ENCODE measurements at places on chromosomes 2 and 18. TPM values are rescaled to one million over a fixed set of nuclear protein-coding genes. Genes with fewer than 3 reads are reported as not detected.

- no peak for DNase-seq
These were observed 12.4 kb downstream of the ASB1 start for GRCh38 chr2:238438856-238439849.

GRCh38 chr2:75010571-75010970 is 52.1 kb downstream of the POLE4 start:
- no peak for DNase-seq

DNA sequence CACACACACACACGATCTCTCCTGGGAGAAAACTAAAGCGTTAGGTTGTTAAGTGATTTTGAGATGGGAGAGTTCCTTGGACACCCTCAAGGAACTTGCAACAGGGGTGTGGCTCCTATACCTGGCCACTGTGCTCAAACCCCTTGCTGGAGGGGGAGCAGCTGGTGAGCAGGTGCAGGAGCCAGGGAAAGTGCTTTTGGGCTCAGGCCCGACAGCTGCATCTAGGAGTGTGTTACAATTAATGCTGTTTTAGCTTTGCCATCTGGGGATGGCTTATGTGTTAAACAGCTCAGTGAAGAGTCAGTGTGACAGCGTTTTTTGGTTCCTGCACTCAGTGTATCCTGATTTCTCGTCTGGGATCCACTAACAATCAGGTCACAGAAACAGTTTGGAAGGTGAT is 510.8 kb downstream of the TRIB2 start:
- DNase-seq, result no peak

GRCh38 chr18:51028201-51028805 is 1.7 kb upstream of the SMAD4 start:
- DNase-seq, result no peak

GRCh38 chr2:182355815-182356214 is 71.0 kb downstream of the PDE1A start:
- DNase-seq, result no peak

FOXI3 gene
- total RNA-seq, result not detected

- DNase-seq, result no peak
These were observed 258.3 kb downstream of the SS18 start for GRCh38 chr18:25832001-25832604.

- DNase-seq, result no peak
These were observed at the start of gene IMPA2 for GRCh38 chr18:11981192-11981542. IMPA2 (plus strand) TSS chr18:11981507; CDS start chr18:11981670, 163 bp downstream.

Data from activated T-helper 1 cell treated with anti-CD3 and anti-CD28 coated beads, Interleukin-12 subunit alpha, Interleukin-12 subunit beta, Interleukin-2, Interleukin-4 antibody, amounts not matched to agents 30 ng/mL and 10 ng/mL and 1 ng/mL, durations not matched to agents 14 hours and 24 hours and 36 hours (primary cell).